EL (cell line): ENCODE measurements at places on chromosomes 12 and 14.
A peak's percentile ranks its signal among the peaks of the same experiment; 100 is the strongest.

- no peak for DNase-seq
Observed at GRCh38 chr12:13039328-13039956, 4.7 kb upstream of the FAM234B start.

DNA sequence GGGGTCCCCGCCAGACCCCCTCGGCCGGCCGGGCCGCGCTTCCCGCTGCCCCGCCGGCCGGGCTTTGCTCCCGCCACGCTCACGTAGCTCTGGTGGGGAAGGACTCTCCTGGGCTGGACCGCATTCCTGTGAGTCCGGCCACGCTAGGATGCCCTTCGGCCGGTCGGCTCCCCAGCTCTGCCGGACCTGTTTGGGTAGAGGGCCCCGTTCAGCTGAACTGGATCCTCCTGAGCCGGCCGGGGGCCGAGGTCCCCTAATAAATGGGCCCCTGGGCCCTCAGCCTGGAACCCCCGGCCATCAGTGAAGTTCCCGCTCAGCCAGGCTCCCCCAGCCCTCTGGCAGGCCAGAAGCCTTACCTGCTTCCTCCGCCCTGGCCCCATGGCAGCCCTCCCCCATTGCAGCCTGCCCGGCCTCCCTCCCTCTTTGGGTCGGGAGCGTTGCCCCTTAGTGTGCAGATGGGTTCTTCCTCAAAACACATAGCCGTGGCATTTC, 593 bp downstream of the UNC119B start:
- no peak for DNase-seq

- peak; percentile 44 for DNase-seq
Observed at GRCh38 chr12:58066296-58066695, 124.9 kb downstream of the ATP23 start.

GRCh38 chr12:51534216-51535074, 56.6 kb upstream of the SCN8A start:
- DNase-seq = no peak

DNA sequence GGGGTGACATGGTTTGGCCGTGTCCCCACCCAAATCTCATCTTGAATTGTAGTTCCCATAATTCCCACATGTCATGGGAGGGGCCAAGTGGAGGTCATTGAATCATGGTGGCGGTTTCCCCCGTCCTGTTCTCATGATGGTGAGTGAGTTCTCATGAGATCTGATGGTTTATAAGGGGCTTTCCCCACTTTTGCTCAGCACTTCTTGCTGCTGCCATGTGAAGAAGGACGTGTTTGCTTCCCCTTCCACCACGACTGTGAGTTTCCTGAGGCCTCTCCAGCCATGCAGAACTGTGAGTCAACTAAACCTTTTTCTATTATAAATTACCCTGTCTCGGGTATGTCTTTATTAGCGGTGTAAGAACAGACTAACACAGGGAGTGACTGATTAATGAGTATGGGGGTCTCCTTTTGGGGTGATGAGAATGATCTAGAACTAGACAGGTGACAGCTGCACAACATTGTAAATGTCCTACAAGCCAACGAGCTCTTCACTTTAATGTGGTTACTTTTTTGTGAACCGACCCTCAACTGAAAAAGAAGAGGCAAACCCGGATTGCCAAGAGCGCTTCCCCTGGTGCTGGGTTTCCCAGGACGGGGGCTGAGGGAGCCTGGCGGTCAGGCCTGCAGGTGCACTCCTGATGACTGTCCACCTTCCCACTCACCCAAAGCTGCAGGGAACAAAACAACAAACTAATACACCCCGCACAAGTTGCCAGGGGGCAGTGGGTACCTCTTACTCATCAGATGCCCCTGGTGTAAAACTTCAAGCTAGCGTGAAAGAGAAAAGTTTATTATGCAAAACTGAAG, 90.1 kb downstream of the NCOR2 start:
- DNase-seq = no peak

DNA sequence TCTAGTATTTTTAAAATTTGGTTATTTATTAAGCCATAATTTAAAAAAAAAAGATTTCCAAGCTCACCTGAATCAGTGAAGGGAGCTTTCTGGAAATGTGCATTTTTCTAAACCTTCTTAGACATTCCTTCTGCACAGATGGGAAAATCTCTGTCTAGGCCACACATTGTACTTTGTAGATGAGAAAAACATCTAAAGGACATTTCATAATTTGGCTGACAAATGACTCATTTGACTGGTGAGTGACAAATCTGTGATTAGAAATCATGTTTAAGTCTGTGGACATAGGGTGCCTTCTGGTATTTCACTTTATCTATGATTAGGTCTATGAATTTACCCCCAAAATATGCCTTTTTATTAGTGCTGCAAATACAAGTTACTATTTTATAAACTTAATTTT, 1044.9 kb upstream of the FLRT2 start:
- DNase-seq = no peak

- no peak for DNase-seq
Observed at GRCh38 chr12:111624540-111624939, 25.4 kb upstream of the ATXN2 start.

- no peak for DNase-seq
Observed at GRCh38 chr14:59086241-59086882, 102.1 kb upstream of the DAAM1 start.

DNA sequence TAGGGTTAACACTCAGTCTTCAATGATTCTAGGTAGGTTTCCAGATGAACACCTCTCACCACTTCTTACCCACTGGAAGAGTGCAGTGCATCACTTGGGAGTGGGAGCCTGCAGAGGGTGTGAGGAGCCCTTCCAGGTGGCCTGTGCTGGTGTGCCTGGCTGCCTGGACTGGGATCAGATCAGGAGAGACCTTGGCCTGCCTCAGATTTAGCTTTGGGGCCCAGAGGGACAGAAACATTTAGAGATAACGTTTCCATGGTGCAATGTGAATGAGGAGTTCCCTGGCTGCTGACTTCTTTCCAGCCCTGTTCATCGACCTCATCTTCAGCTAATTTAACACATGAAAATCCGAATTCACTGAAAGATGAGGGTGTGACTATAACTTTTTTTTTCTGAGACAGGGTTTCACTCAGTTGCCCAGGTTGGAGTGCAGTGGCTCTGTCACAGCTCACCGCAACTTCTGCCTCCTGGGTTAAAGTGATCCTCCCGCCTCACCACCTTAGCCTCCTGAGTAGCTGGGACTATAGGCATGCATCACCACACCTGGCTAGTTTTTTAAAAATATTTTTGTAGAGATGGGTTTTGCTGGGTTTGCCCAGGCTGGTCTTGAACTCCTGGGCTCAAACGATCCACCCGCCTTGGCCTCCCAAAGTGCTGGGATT, 53.6 kb downstream of the SUSD6 start:
- no peak for DNase-seq

DNA sequence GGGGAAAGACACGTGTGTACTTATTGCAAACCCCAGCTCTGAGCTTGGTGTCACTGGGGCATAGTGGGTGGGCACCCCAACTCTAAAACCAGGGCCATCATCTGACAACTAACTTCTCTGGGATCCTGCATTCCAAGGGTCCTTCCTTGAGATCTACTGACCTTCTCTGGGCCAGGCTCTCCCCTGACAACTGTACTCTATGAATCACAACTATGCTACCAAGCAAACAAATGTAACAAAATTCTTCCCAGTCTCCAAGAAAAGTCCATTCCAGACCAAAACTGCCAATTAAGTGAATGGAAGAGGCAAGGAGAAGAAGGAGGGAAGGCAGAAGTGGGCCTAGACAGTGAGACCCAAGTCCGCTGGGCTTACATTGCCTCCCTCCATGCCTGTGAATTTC, 38.2 kb downstream of the VWF start:
- no peak for DNase-seq

DNA sequence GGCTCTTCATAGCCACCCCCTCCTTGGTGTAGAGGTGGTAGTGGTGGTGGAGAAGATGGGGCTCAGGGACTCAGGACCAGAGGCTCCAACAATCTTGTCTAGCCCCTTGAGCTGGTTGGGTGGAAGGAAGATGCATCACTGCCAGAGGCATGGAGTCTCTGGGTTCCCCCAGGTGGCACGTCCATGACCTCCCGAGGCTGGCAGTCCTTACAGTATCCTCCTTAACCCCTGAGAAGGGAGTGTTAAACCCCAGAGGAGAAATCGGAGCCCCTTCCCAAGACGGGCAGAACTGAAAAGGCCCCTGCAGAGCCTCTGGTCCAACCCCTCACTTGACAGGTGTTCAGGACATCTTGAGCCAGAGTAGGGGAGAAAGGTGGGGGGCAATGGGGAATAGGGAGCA, 9.1 kb downstream of the KRT83 start:
- no peak for DNase-seq

DNA sequence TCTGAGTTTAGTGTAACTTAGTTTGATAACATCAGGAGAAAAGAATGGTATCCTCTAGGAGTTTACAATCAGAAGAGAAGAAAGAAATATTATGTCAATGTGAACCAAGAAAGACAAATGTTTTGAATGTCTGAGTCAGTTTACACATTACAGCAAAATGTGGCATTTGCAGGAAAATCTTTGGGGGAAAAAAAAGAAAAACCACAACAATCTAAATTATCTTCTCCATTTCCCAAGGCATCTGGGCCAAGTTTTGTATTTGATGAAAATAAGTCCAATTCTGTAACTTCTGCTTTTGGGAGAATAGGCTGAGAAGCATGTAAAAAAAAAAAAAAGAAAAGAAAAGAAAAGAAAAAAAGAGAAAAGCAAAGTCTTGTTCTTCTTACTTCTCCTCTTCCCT, 58.8 kb upstream of the FLRT2 start:
- peak; percentile 49 for DNase-seq

DNA sequence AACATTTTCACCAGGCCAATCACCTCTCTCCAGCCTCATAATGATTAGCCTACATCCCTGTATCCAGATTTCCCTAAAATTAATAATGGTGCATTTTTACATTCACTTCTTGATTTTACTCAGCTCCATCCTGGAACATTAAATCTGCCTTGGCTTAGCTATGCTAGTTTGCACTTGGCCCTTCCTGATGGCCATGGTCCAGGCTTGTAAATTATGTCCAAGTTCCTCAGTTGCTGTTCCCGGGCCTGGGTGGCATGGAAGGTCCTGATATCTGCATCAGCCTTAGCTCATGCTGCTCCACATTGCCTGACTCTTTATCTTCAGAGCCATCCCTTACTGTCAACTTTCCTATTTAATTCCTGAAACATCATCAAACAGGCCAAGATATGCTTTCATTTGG, 11.1 kb upstream of the METTL17 start:
- no peak for DNase-seq

- no peak for DNase-seq
Observed at GRCh38 chr12:66024949-66025348, 105.6 kb downstream of the LLPH start.

DNA sequence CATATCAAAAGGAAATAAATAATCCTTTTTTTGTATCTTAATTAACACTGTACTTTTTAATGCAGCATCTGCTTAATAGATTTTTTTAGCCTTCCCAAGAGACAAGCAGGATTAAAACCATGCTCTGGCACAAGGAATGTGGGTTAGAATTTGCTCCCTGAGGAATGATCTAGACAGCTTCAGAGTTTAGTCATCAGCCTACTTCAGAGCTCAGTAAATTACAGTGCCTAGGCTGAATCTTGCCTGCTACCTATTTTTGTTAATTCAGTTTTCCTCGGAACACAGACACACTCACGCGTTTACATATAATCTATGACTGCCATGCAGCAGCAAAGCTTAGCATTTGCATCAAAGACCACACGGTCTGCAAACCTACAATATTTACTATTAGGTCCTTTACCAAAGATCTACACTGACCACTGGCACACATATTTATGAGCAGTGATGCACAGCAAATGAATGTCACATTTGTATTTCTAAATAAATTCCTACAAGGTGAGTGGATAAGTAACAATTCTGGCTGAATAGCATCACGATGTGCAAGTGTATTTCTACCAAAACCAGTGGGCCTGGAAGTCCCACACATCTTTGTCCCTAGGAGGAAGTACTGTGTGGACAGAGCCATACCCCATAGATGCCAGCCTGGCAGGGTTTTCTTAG, 309.8 kb upstream of the TMEM132C start:
- DNase-seq = peak; percentile 72

GRCh38 chr14:103392106-103392505, 6.9 kb downstream of the MARK3 start:
- DNase-seq = no peak

DNA sequence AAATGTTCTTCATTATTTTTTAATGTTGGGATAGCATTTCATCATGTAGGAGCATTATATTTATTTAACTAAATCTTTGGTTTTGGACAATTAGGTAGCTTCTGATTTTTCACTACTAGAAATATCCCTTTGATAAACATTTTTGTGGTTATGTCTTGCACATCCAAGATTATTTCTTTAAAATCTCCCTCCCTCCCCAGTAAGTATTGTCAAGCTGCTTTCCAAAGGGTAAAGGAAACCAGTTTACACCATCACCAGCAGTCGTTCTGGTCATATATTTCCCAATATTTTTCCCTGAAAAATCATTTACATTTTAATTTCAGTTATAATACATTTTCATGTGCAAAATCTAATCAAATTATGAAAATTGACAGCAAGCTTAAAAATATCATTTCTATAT, 11.1 kb downstream of the CD69 start:
- no peak for DNase-seq

- DNase-seq = no peak
Observed at GRCh38 chr14:86539361-86540070, 1009.6 kb downstream of the FLRT2 start.

- peak; percentile 31 for DNase-seq
Observed at GRCh38 chr12:102948941-102949352, 8.5 kb upstream of the ASCL1 start.

DNA sequence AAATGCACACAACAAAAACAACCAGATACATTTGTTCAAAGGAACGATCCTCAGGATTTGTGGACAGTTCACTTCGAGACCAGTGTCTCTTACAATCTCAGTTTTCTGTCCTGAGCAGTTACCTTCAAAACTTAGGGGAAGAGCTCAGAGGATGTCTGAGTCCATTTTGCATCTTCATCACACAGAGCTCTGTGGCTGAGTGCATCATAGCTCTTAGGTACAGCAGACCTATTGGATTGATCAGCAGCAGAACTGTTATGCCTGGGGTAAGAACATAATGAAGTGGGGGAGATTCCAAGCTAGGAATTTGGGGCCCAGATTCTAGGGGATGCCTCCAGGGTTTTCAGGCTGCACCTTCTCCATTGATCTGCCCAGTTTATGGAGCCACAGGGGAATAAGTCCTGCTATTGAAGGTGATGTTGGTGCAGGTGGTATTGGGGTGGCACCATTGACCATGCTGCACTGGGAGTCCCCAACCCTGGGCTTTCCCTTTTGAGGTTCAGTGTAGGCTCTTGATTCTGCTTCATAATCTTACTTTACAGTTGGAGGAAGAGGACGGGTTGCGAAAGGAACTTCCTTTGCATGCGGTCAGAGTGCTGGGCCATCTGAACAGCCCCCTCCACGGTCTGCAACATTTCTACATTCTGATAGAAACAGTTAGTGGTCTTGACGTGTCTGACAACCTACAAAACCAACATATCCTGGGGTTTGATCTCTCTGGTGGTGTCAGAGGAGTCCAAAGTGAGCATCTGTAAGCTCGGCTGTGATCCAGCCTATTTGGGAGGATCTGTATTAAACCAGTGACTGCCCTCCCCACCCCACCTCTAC, 112.8 kb downstream of the CHST11 start:
- DNase-seq = no peak

DNA sequence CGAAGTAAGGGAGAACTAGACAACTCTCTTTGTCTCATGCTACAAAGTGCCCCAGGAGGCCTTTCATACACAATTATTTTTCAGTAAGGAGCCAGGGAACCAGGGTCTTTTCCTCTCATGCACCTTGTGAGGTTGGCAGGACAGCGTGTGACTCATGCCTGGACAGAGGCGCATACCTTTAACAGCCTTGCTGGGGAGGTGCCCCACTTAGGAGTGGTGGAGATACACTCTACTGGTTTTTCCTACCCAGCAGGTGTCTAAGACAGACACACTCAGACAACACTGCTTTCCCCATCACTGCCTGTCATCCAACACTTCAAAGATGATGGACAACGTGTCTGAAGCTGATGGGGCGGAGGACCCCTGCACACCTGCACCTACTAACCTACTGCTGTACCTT, 49.1 kb downstream of the B4GALNT3 start:
- DNase-seq = no peak
